Foreskin melanocyte (primary cell): ENCODE measurements at places on chromosomes 6 and 20.

GRCh38 chr6:73030791-73031782 is 194.2 kb downstream of the KHDC1L start:
- DNase-seq: no peak

GRCh38 chr20:14956538-14956937 is 619.1 kb upstream of the FLRT3 start:
- DNase-seq: no peak

GRCh38 chr6:93749191-93749590 is 329.8 kb upstream of the EPHA7 start:
- no peak for DNase-seq

DNA sequence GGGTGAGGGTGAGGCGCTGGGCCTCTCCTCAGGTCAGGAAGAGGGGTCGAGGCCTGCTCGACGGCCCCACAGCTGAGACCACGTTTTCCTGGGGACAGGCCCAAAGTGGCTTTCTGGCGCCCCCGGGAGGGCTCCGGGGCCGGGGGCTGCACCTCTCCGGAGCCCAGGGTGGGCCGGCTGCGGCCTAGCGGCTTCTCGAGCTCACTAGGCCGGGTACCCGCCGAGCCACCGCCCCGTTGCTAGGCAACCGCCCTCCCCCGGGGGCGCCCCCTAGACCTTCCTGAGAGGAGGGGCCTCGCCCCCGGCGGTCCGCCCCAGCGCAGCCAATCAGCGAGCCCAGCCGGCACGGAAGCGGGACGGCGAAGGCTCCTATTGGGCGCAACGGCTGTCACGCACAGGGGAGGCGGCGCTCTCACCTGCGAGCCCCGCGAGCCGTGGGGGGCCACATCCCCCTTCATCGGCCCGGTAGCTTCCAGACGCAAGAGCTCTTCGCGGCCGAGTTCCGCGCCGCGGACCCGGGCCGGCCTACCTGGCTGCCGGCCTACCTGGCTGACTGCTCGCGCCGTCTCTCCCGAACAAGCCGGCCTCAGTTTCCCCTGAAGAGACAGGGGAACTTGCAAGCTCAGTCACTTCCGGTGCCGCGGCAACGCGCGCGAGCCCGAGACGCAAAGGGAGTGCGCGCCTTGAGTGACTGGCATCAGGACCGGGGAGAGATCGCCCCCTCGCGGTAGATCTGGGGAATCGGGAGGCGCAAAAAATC is 831 bp upstream of the BCL2L1 start:
- DNase-seq: peak; percentile 95

- peak; percentile 23 for DNase-seq
These were observed 659.7 kb upstream of the FLRT3 start for GRCh38 chr20:14996883-14997672.

DNA sequence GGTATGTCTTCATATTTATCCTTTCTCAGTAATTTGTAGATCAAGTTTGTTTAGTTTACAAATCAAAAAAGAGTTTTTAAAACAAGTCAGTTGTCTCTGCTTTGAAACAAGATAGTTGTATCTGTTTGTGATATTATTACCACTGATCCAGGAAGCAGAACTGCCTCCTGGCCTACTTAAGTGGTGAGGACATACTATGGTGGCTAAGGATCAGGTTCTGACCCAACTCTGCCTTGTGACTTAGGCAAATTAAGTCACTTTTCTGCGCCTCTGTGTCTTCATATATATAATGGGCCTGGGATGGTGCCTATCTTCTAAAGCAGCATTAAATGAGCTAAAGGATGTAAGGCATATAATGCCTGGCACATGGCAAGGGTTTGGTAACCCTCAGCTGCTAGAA is 8.7 kb downstream of the ANKS1A start:
- DNase-seq: no peak

DNA sequence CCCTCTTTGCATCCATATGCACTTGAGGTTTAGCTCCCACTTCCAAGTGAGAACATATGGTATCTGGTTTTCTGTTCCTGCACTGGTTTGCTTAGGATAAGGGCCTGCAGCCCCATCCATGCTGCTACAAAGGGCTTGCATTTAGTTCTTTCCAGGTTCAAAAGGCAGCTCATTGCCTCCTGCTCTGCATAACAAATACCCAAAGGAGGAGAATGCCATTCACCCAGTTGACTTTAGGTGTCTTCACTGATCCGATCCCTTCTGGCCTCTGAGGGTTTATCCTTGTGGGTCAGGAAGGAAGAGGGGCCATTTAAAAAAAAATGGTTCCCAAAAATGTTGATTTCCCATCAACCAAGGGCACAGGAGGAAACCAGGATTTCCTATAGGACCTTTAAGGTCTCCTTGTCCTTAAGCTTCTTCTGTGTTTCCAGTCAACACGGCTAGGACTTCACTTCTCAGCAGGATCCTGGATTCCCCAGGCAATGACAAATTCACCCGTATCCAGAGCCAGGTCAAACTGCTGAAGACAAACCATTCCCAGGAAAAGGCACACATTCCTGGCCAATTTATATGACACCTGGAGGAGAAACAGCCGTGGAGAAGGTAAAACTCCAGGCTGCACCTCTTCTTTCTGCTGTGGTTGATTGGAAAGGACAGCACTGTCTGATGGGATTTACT is 447.7 kb upstream of the CDH4 start:
- no peak for DNase-seq

DNA sequence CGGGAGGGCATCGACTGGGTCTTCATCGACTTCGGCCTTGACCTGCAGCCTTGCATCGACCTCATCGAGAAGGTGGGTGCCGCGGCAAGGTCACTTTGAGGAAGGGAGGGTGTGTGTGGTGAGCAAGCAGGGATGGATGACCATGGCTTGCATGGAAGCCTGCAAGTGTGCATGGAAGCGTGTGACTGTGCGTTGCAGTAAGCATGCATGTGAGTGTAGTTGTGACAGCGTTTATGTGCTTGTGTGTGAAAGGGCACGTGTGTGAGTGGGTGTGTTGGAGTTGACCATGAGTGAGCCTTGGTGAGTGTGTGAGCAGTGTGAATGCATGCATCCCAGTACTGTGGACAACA is 32.5 kb downstream of the MYH7B start:
- DNase-seq: no peak

GRCh38 chr20:13883425-13883824 is 98.6 kb downstream of the NDUFAF5 start:
- DNase-seq: no peak

- DNase-seq: peak; percentile 67
These were observed 81.0 kb downstream of the GPX5 start for GRCh38 chr6:28606424-28607391.

DNA sequence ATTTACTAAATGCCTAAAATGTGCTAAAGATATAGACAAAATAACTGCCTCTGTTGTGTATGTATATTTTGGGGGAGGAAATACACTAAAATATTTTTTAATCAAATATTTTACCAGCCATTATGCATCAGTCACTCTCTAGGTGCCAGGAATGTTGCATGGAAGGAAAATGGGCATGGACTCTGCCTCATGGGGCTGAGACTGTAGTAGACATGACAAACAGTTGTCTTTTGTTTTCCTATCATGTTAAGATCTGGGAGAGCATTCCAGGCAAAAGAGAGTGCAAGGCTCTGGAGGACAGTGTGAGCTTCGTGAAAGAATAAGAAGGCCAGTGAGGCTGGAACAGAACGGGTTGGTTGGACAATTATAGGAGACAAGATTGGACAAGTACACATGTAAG is 26.5 kb downstream of the HLA-DOB start:
- DNase-seq: peak; percentile 79

- DNase-seq: no peak
These were observed 105.8 kb upstream of the ASCC3 start for GRCh38 chr6:100986921-100987320.

- DNase-seq: peak; percentile 24
These were observed 5.9 kb upstream of the TUBB2A start for GRCh38 chr6:3163248-3163594.

DNA sequence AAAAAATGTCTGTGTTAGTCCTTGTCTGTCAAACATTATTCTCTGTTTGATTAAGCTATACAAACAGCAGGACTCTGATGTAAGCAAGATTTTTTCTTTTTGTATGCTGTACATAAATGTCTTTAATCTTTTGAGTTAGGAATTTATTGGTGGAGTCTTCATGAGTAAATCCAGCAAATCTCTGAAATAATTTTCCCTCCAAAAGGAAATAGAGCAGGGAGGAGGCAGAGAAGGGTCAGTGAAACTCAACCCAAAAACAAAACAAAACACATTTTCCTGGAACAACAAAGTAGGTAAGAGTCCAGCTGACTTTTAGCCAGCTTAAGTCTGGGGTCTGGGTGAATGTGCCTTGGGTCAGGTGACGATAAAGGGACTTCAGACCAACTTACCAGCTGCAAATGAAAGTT is 113.7 kb downstream of the FOXA2 start:
- DNase-seq: no peak

DNA sequence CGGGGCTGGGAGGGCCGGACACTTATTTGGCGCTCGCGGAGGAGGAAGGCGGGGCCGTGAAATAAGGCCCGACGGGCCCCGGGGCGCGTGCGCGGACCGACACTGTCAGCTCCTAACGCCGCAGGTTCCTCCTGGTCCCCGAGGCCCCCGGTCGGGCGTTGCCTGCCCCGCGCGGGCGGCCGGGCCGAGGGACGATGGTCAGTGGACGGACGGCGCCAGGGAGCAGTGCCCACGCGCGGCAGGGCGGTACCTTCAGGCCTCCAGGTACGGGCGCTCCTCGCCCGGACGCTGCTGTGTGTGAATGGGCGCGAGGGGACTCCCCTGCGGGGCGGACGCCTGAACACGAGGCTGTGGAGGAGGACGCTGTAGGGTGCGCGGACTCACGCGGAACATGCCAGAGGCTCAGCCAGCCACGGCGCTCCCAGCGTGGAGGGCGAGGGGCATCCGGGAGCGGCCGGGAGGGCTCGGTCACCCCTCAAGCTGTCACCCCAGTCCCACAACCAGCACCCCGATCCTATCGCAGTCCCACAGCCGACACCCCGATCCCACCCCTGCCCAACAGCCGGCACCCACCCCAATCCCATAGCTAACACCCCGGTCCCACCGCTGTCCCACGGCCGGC is 339 bp upstream of the GMEB2 start:
- peak; percentile 81 for DNase-seq

GRCh38 chr6:163827143-163827542 is 412.6 kb downstream of the QKI start:
- DNase-seq: no peak
